ENCODE measurements at places on chromosomes 6 and 20. TPM values are rescaled to one million over a fixed set of nuclear protein-coding genes. Genes with fewer than 3 reads are reported as not detected.

SCUBE3 gene
- 1.8 TPM for total RNA-seq

PEX3 gene
- 22.3 TPM for total RNA-seq

SALL4 gene
- total RNA-seq, result 0.28 TPM

NRSN1 gene
- total RNA-seq, result not detected

CST2 gene
- 0.71 TPM for total RNA-seq

C6orf58 gene
- total RNA-seq, result under 0.01 TPM

RHAG gene
- not detected for total RNA-seq

COL9A1 gene
- total RNA-seq, result not detected

FAM83C gene
- total RNA-seq, result not detected

AHI1 gene
- total RNA-seq, result 27.1 TPM

Data from smooth muscle cell of bladder (primary cell).